ENCODE measurements at places on chromosomes 13 and 19.

DNA sequence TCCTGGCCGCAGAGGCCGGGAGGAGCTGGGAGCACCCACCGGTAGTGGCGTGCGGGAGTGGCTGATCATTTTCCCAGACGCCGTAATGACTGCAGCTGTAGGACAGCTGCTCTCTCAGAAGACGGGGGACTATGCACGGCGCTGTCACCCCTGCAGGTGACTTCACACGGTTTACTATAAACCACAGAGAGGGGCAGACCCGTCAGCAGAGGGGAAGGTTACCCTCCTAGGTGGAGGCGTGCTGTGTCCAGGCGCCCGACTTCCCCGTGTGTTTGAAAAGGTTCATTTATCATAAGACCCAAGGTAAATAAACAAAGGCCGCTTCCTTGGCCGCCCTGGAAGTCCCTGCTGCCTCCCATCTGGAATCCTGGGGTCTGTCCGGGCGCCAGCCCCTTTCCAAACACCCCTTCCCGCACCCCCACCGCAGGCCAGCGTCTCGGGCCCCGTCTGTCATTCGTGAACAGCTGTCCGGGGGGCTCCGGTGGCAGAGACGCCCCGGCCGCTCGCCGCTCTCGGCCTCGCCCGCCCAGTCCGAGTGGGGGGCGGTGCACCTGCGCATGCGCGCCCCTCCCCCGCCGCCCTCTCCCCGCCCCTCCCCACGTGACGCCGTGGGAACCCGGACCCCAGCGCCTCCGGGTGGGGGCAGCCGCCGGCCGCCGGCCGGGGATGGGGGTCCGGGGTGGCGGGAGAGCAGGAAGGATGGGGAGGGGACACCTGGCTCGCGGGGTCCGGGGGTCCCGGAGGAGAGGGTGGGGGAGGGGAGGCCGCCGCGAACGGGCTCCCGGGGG is 915 bp downstream of the SHC2 start:
- DNase-seq = no peak

GRCh38 chr19:14005349-14006084 is 603 bp downstream of the RFX1 start:
- DNase-seq = peak; percentile 91

DNA sequence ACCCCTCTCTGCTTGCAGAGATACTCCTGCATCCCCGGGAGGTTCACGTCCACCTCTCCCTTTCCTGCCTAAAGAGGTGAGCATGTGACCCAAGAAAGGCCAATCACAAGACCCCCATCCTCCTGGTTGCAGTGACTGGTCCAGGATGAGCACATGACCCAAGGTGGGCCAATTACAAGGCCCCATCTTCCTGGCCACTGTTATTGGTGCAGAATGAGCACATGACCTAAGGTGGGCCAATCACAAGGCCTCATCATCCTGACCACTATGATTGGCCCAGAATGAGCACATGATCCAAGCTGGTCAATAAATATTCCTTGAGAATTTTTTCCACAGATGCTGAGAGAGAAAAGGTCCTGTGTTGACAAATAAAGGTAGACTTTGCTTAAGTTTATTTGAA is 350.7 kb downstream of the EFNB2 start:
- DNase-seq = no peak

- no peak for DNase-seq
Measured at GRCh38 chr19:42120276-42120980, 11.8 kb downstream of the POU2F2 start.

GRCh38 chr13:33996636-33997035 is 178.7 kb downstream of the RFC3 start:
- no peak for DNase-seq

DNA sequence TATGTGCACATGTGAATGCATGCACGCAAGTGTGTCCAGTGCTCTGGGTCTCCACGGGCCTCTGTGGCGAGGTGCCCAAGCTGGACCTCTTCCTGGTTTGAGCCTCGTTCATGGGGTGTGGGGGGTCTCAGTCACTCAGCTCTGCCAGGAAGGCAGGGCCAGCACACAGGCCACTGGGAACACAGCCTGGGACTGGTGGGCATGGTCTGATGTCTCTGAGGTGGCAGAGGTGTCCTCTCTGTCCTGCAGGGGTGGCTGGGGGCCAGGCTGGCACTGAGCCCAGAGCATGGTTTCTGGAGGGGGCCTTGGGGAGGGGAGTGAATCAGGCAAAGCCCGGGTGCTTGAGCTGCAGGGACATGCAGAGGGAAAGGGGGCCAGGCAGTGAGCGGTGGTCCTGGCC is 9.4 kb downstream of the LRP3 start:
- no peak for DNase-seq

- DNase-seq = no peak
Measured at GRCh38 chr19:8638078-8638619, 7.7 kb downstream of the NFILZ start.

GRCh38 chr13:109728061-109728460 is 58.3 kb downstream of the IRS2 start:
- DNase-seq = no peak

GRCh38 chr13:97567510-97568243 is 133.7 kb downstream of the RAP2A start:
- DNase-seq = no peak

DNA sequence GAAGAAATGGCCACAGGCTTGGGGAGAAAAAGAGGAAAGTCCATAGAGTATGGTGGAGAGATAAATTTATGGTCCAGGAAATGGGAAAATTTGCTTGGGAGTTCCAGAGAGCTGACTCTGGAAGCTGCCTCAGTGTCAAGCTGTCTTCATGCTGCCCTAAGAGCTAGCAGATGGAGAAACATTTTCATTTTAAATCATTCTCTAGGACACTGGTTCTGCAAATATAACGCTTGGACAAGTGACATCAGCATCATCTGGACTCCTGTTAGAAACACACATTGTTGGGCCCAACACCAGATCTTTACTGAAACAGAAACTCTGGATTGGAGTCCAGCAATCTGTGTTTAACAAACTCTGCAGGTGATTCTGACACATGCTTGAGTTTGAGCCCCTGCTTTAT is 592.0 kb upstream of the KLF12 start:
- DNase-seq = no peak

DNA sequence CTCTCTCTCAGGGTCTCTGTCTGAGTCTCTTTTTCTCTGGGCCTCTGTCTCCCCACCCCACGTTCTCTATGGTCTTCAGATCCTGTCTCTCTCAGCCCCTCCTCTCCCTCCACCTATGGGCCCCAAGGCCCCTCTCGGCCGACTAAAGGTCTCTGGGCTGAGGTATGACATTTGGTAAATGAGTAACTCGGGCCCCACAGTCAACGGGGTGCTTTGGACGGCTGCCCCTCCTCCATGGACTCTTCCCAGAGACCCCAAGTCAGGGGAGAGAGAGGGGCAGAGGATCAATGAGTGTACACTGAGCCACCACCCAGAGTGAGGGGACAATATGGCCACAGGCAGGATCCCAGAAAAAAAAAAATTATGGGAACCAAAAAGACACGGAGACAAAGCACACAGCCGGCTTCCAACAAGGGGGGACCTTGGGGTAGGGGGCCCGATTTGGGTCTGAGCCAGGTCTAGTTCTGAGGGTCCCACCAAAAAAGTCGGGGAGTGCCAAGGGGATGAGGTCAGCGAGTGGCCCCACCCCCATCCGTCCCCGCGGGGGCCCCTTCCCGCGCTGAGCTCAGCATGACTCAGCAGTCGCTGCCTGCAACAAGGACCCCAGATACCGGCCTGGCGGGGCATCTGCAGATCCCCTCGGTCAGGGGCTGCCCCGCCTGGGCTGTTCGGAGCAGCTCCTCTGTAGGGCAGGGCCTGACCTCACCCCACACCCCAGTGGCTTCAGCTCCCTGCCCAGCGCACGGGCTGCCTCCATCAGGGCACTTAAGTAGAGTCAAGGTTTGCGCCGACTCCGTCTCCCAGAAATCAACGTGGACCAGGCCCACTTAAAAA is 1.5 kb upstream of the FTL start:
- no peak for DNase-seq

GRCh38 chr19:11580116-11580515 is 2.7 kb upstream of the ACP5 start:
- DNase-seq = no peak

DNA sequence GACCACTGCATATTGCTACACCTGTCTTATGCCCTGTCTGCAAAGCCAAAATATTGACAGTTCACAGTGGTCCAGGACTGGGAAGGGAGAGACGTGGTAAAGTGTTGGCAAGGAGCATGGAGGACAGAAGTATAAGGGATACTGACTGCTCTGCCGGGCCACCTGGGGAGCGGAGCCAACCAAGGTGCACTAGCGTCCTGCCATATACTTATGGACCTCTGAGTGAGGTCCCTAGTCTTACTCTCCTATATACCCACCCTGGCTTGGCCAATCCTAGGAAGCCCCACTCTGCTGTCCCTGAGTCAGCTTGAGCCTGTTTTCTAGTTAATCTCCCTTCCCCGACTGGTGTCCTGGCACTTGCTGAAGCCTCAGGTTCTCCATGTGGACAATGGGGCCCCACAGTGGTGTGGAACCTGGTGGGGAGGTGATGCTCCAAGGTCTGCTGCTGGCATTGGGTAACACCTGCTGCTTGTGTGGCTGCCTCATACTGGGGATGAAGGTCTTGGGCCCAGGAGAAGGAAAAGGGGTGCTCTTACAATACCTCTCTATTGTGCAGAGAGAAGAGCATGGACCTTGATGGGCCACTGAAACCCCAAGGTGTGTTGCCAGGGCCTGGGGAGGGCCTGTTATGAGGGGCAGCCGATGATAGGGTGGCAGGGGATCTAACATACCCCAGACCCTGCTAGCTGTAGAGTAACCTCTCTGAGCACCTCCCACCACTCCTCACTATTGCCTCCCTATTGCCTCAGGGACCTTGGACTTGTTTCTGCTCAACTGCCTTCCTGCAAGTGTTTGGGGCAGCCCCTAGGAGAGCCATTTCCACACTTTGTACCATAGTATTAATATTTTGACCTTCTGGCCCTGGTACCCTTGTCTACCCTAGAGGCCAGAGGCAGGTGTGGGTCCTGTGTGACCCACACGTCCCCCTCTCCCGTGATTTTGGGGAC is 6.7 kb upstream of the TRIM28 start:
- DNase-seq = no peak

- DNase-seq = no peak
Measured at GRCh38 chr13:52921194-52921593, 72.8 kb upstream of the PCDH8 start.

DNA sequence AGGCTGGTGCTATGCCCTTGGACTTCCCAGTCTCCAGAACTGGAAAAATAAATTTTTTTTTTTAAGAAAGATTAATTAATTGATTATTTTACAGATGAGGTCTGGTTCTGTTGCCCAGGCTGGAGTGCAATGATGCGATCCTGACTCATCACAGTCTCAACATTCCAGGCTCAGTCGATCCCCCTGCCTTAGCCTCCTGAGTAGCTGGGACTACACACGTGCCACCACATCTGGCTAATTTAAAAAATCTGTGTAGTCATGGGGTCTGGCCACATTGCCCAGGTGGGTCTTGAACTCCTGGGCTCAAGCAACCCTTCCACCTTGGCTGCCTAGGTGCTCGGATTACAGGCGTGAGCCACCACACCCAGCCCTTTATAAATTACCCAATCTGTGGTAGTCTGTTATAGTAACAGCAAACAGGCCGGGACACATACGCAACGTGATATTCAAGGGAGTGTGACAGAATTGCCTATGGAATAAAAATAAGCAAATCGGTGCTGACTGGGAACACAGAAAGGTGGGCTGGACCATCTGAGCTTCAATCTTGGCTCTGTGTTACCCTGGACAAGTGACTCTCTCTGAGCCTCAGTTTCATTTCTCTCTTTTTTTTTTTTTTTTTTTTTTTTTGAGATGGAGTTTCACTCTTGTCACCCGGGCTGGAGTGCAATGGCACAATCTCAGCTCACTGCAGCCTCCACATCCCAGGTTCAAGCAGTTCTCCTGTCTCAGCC is 42.8 kb downstream of the PIN1 start:
- no peak for DNase-seq

DNA sequence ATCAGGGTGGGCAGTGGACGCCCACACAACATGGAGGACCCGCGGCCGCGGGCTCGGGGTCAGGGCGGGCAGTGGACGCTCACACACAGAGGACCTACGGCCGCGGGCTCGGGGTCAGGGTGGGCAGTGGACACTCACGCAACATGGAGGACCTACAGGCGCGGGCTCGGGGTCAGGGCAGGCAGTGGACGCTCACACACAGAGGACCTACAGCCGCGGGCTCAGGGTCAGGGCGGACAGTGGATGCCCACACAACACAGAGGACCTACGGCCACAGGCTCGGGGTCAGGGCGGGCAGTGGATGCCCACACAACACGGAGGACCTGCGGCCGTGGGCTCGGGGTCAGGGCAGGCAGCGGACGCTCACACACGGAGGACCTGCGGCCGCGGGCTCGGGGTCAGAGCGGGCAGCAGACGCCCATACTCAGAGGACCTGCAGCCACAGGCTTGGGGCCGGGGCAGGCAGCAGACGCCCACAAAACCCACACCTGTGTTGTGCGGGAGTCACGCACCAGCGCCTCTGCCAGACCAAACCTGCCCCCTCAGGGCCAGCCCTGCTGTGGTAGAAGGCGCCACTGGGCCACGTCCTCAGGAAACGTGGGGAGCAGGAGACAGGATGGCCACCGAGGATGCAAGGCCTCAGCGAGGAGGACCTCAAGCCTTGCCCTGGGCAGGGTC is 27.6 kb upstream of the C13orf46 start:
- no peak for DNase-seq

DNA sequence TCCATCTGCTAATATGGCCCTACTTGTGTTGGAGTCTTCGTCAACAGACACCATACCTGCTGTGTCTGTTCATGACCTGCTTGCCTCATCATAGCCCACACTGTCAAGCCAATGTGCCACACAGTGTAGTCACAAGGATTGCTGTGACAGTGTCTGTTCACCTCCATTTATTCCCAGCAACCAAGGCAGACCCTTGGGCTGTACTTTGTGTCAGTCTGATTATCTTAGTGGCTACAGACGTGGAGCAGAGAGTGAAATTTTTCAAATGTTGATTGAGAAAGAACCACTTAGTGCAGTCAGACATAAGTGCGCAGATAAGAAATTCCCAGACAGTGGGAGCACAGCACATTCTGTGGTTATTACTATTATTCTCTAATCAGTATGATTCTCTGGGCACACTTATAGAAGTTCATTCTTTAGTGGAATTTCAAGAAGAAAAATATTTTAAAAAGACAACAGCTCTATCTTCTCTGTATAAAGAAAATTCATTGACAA is 184.6 kb downstream of the GPC6 start:
- no peak for DNase-seq

DNA sequence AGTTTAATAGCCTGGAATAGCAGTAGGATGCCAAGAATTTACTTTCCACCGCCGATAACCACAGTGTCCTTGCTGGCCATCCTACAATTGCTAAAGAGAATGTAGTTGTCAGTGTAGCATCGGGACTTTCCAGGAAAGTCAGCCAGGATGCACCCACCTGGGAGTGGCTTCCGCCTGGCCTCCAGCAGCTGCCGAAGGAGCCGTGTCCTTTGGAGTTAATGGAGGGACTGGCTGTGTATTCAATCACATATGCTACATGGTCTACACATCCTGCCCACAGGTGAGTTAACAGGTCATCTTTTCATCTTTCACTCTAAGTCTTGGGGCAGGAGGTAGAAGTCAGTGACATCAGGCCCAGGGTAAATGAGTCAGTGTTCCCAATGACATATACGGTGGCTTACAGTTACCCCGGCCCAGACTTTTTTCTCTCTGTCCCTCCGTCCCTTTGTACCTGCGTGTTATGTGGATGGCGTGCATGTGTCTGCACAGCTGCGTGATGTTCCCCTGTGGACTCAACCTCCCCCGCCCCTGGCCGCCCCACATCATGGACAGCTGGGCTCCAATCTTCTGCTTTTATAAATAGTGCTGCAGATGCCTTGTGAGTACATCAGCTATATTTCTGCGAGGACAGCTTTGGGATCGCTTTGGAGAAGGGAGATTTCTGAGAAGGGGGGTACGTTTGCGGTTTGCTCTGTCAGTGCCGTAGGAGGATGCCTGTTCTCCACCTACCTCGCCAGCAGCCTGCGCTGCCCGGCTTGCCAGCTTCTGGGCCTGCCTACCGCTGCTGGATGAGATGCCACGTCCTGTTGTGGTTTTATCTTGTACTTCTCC is 63.1 kb downstream of the ATP11A start:
- no peak for DNase-seq

Data from stimulated activated CD8-positive, alpha-beta memory T cell treated with anti-CD3 and anti-CD28 coated beads, Interleukin-15, amount 100 ng/mL, for 1 hour (primary cell).